ENCODE measurements at places on chromosomes 1 and 21.

- no peak for DNase-seq
- no peaks in the 10 kb centered on the region for H3K27me3 ChIP-seq
- H3K4me3 ChIP-seq = no peak overlapping the region
- H3K36me3 ChIP-seq = no peaks in the 10 kb centered on the region
Observed at GRCh38 chr1:17725084-17725719, 29.9 kb upstream of the ACTL8 start.

GRCh38 chr1:37593726-37594125 is 2.0 kb downstream of the GNL2 start:
- no peak for DNase-seq
- H3K27me3 ChIP-seq = no peaks in the 10 kb centered on the region
- peaks cover 24% of the 10 kb centered on the region for H3K36me3 ChIP-seq
- H3K4me1 ChIP-seq = peaks cover 17% of the 10 kb centered on the region
- H3K27ac ChIP-seq = no peak overlapping the region

DNA sequence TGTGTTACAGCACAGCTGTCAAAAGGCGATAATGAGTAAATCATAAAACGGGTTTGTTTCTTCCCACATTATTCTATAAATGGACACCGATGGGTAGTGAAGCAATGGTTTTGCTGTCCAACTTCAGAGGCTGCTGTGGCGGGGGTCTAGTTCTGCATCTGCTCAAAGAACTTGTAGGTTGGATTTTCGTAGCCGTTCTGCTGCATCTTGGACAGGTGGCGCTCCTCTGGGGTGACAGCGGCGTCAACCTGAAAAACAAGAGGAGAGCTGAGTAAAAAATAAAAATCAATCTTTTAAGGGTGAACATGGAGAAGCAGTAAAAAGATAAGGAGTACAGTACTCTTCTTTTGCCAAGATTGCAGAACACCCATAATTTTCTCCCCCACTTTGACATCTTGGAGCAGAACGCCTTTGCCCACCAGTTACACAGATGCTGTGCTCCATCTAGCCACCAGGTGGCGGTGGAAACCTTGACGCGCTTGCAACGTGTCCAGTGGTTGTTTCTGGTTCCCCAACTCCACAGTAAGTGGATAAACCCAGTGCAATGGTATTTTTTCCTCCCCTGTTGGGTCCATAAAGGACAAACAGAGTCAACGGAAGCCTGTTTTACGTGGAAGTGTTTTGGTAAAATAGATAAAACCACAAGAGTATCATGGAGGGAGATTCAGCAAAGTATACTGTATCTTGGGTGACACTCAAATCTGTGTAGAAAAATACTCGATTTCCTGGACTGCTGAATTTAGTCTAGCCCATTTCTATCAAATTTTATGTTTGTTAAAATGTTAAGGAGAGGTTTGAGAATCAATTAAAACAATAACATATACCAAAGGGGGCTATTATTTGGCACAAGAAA is 147.0 kb downstream of the GABPA start:
- H3K4me3 ChIP-seq = no peak overlapping the region
- H3K27ac ChIP-seq = no peak overlapping the region
- H3K4me1 ChIP-seq = no peaks in the 10 kb centered on the region
- DNase-seq = peak; percentile 48
- H3K36me3 ChIP-seq = no peaks in the 10 kb centered on the region
- no peaks in the 10 kb centered on the region for H3K27me3 ChIP-seq

DNA sequence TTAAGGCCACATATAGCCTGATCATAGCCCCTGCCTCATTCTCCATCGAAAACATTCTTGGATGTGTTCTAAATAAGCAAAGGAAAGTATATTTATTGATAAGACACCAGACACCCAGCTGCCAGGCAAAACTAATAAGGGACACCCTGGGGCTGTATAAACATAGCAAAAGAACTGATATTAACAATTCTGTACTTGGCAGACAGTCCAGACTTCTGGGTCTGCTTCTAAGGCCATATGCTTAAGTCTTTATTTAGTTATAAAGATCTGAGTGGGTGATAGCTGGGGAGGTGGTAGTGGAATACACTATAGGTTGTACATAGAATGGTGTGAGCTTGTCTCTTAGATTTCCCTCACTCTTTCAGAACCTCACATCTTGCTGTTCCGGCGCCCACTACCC is 3.9 kb downstream of the CKS1B start:
- H3K4me3 ChIP-seq = no peak overlapping the region
- no peak overlapping the region for H3K27ac ChIP-seq
- H3K4me1 ChIP-seq = peaks cover 20% of the 10 kb centered on the region

GRCh38 chr1:207088161-207088560 is 499 bp upstream of the C4BPB start:
- H3K27ac ChIP-seq = no peak overlapping the region
- DNase-seq = no peak
- H3K4me3 ChIP-seq = no peak overlapping the region
- H3K27me3 ChIP-seq = no peaks in the 10 kb centered on the region

GRCh38 chr1:47655521-47656300 is 217.9 kb downstream of the FOXD2 start:
- no peaks in the 10 kb centered on the region for H3K27me3 ChIP-seq
- H3K36me3 ChIP-seq = no peaks in the 10 kb centered on the region
- H3K4me1 ChIP-seq = no peaks in the 10 kb centered on the region
- no peak overlapping the region for H3K27ac ChIP-seq
- DNase-seq = no peak

- H3K27me3 ChIP-seq = no peaks in the 10 kb centered on the region
- H3K4me3 ChIP-seq = no peak overlapping the region
- no peaks in the 10 kb centered on the region for H3K4me1 ChIP-seq
- H3K36me3 ChIP-seq = no peaks in the 10 kb centered on the region
Observed at GRCh38 chr1:56320464-56321149, 258.8 kb downstream of the PLPP3 start.

- no peak for DNase-seq
- no peak overlapping the region for H3K4me3 ChIP-seq
- H3K4me1 ChIP-seq = no peaks in the 10 kb centered on the region
- no peak overlapping the region for H3K27ac ChIP-seq
Observed at GRCh38 chr1:218694636-218695035, 349.5 kb downstream of the TGFB2 start.

DNA sequence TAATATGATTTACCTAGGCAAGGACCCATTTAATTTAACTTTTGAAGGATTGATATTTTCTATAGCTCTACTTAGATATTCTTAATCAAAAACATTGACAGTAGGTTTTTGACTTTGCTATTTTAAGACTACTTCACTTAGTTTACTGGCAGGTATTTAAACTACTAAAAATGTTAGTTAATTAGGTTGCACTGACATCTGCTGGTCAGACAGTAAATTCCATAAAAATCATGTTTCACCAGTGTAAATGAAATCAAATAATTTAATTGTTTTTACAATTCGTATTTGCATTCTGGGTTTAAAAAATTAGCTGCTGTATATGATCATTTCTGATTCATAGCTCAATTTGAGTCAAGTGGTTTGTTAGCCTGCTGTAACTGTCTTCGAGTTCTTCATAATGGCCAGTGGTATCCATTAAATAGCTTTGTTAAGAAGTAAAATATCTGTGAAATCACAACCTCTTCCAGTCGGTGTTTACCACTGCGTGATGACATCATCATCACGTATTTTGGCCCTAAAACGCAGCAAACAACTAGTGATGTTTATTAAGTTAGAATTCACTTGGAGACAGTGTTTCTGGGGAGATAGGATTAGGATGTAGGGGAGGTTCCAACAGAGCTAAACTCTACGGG is 26.2 kb downstream of the EXTL2 start:
- no peaks in the 10 kb centered on the region for H3K4me1 ChIP-seq
- H3K36me3 ChIP-seq = no peaks in the 10 kb centered on the region
- H3K27me3 ChIP-seq = no peaks in the 10 kb centered on the region
- H3K4me3 ChIP-seq = no peak overlapping the region
- DNase-seq = peak; percentile 51

DNA sequence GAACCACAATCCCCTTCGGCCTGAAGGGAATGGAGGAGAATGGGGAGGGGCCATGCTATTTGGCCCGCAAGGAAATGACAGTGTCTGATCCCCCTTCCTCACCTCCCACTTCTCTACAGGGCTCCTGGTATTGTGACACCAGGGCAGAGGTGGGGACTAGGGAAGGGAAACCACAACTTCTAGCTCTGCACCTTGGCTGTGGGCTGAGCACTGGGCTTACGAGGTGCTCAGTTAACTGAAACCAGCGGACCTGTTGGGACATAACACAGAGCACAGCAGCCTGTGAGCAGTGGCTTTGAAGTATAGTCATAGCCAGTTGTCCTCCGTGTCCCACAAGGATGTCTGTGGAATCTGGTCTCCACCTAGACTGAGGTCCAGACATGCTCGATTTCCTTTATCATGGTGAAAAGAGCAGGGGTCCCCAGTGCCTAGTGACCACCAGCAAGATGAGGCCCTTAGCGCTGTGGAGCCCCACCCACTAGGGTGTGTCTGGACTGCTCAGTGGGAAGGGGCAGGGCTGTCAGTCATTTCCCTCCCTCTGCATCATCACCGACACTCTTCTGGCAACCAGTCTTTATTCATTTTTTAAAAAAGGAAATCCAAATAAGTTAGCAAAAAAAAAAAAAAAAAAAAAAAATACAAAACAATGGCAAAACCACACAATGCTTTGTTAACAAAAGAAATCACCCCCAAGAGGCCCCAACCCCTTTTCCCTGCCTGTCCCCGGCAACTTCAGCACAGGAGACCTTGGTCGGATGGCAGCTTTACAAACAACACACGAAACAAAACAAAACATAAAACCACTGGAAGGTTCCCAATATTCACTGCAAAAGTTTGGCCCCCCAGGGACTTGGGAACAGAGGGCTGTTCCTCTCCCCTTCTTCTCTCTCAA is 3.0 kb downstream of the MYOG start:
- H3K36me3 ChIP-seq = no peaks in the 10 kb centered on the region
- no peaks in the 10 kb centered on the region for H3K4me1 ChIP-seq
- H3K27ac ChIP-seq = no peak overlapping the region
- no peak overlapping the region for H3K4me3 ChIP-seq

- DNase-seq = peak; percentile 15
- H3K4me1 ChIP-seq = peaks cover 32% of the 10 kb centered on the region
- H3K27me3 ChIP-seq = no peaks in the 10 kb centered on the region
- H3K36me3 ChIP-seq = no peaks in the 10 kb centered on the region
- no peak overlapping the region for H3K4me3 ChIP-seq
- no peak overlapping the region for H3K27ac ChIP-seq
Observed at GRCh38 chr1:211738691-211739301, 63.4 kb upstream of the NEK2 start.

DNA sequence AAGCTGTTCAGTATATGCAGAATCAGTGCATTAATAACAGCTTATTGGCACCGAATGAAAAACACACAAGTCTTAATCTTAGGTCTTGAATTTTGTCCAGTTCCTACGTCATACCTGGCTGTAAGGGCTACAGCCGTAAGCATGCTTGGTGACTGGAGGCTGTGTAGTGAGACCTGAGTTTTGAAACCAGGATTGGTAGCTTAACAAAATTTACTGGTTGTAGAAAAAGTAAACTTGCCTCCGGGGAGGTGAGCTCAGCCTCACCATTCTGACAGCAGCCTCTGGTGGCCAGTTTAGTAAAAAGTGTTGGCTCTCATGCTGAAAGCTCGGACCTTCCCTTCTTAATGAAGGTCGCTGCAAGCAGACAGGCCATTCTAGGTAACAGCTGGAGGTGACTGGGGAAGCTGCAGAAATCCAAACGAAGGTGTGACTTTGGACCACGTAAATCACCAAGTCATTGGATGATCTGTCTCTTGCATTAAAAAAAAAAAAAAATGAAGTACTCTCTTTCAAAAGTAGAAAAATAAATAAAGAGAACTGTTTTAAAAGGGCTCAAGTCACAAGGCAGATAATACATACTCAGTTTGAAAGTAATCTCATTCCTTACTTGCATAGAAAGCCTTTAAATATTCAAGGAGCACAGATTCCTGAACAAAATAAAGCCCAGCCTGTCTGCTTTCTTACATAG is 48.9 kb downstream of the HLCS start:
- H3K27me3 ChIP-seq = no peaks in the 10 kb centered on the region

GRCh38 chr1:228923973-228924686 is 188.9 kb downstream of the RHOU start:
- H3K4me3 ChIP-seq = no peak overlapping the region
- no peaks in the 10 kb centered on the region for H3K27me3 ChIP-seq
- DNase-seq = no peak
- H3K4me1 ChIP-seq = no peaks in the 10 kb centered on the region

GRCh38 chr1:232599178-232600041 is 30.5 kb downstream of the SIPA1L2 start:
- H3K27ac ChIP-seq = no peak overlapping the region
- H3K36me3 ChIP-seq = no peaks in the 10 kb centered on the region
- DNase-seq = no peak
- H3K4me1 ChIP-seq = peaks cover 36% of the 10 kb centered on the region
